T-cell (primary cell): ENCODE measurements at places on chromosomes 13 and 19.

DNA sequence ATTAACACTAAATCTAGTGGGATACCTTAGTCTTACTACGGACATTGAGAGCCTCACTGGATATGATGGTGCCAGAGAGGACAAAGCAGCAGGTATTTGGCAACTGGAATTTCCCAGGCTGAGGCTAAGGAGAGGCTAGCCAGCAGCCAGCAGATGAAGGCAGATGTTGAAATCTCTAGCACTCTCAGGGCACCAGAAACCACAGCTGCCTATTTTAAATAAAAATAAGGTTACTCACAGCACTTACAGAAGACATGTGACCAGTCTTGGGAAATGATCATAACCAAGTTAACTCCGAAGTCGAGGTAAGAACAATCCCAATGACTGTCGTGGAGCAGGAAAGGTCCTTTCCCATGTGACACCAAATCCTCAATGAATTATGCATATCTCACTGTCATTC is 1726.0 kb downstream of the EFNB2 start:
- DNase-seq: no peak

- DNase-seq: no peak
Observed at GRCh38 chr13:51587372-51587771, 3.1 kb downstream of the WDFY2 start.

DNA sequence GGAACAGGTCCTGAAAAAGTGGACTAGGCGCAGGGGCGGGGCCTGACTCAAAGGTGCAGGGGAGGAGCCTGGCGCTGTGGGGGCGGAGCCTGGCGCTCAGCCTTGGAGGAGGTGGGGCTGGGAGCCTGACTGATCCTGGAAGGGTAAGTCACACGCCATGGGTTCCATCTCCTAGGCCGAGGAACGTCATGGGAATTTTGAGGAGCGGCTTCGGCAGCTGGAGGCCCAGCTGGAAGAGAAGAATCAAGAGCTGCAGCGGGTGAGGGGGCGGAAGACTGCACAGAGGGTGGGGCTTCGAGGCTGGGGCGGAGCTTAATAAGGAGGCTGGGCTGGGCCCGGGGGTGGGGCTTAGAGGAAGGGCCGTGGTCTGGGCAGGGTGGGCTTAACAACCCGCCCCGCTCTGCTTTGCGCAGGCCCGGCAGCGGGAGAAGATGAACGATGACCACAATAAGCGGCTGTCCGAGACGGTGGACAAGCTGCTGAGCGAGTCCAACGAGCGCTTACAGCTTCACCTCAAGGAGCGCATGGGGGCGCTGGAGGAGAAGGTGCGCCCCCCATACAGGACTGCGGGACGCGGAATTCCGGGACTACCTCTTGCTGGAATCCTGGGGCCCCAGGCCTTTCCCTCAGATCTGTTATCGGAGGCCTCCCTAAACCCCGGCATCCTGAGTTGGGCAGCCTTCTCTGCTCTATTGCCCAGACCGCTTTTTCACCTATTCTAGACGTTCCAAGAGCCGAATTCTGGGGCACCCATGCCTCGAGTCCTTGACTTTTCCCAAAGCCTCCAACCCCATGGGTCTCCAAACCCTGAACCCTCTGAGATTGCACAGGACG is 14.5 kb downstream of the PPFIA3 start:
- DNase-seq: peak; percentile 38

DNA sequence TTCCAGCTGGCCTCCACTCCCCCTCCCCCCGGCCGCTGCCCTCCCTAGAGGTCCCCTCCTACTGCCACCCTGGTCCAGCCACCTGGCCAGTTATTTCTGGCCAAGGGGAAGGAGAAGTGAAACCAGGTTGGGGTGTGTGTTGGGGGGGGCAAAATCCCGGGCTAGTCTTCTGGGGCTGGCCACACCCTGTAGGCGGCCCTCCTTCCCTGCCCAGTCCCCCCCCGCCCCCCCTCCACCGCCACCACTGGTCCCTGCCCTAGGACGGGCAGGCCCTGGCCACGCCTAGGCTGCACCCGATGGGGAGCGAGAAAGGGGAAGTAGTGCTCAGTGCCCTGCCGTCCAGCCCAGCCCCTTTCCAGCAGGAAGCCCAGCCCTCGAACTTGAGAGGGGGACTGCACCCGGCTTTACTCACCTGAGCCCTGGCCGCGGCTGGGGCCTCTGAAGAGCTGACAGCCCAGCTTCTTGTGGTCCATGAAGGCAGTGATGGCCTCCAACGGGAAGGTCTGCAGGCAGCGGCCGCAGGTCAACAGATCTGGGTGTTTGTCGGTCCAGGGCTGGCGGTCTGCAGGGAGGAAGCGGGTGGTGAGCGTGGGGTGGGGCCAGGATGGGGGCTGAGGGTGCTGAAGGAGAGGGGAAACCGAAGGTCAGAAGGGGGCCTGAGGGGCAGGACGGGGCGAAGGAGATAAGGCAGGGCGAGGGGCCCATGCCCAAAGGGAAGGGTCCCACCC is 813 bp downstream of the ZNF296 start:
- DNase-seq: peak; percentile 21

GRCh38 chr13:93466502-93467036 is 240.0 kb downstream of the GPC6 start:
- DNase-seq: no peak

GRCh38 chr19:1189419-1189818 is 15.4 kb upstream of the SBNO2 start:
- DNase-seq: peak; percentile 51

GRCh38 chr13:28655561-28655960 is 3.4 kb upstream of the POMP start:
- DNase-seq: no peak

DNA sequence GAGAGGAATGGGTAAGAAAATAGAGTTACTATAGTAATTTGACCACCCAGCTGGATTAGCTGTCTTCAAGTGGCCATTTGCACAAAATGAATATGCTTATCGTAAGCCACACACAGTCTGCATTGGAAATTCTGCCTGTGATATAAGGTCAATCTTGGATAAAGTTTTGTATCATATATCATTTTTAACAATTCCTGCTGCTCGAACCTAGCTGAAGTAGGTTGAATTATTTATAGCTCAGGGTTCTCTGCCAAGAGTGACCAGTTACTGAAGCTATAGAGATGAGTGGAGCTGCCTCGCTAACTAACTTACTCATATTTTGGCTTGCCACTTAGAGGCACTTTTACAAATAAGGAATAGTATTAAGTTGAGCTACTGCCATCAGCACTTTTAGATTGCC is 220.9 kb downstream of the RGCC start:
- DNase-seq: no peak

DNA sequence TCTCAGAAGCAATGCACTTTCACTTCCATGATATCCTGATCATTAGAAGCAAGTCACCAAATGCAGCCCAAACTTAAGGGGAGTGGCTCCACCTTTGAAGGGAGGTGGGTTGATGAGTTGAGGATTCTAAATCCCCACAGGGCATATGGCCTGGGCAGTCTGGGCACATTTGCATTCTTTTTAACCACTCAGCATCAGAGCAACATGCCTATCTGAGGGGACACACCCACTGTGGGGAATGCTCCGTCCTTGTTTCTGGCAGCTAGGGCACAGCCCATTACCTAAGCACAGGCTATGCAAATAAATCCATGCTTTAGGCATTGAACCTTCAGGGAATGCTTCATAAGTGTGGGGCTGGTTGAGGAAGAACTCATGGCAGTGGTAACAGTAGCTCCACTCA is 12.3 kb upstream of the SACS start:
- no peak for DNase-seq

GRCh38 chr13:110327051-110327721 is 20.1 kb downstream of the COL4A2 start:
- no peak for DNase-seq

- no peak for DNase-seq
Observed at GRCh38 chr19:778910-779653, 18.2 kb upstream of the PTBP1 start.

- DNase-seq: no peak
Observed at GRCh38 chr13:74251778-74252519, 117.7 kb upstream of the KLF12 start.

- DNase-seq: no peak
Observed at GRCh38 chr13:27057817-27058216, 113.8 kb downstream of the USP12 start.

- no peak for DNase-seq
Observed at GRCh38 chr19:29798774-29799497, 12.9 kb upstream of the CCNE1 start.

DNA sequence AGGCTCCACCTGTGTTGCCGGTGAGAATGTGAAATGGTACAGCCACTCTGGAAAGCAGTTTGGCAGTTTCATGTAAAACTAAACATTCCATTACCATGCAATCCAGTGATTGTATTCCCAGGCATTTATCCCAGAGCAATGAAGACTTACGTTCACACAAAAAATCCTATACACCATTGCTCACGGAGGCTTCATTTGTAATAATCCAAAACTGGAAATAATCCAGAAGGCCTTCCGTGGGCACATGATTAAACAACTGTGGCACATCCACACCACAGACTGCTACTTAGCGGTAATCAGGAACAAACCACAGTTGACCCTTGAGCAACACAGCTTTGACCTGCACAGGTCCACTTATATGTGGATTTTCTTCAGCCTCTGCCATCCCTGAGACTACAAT is 339.7 kb downstream of the MTUS2 start:
- DNase-seq: no peak

- peak; percentile 29 for DNase-seq
Observed at GRCh38 chr13:74040200-74040599, 94.0 kb downstream of the KLF12 start.

GRCh38 chr19:32241932-32242710 is 103.3 kb upstream of the ZNF507 start:
- no peak for DNase-seq

DNA sequence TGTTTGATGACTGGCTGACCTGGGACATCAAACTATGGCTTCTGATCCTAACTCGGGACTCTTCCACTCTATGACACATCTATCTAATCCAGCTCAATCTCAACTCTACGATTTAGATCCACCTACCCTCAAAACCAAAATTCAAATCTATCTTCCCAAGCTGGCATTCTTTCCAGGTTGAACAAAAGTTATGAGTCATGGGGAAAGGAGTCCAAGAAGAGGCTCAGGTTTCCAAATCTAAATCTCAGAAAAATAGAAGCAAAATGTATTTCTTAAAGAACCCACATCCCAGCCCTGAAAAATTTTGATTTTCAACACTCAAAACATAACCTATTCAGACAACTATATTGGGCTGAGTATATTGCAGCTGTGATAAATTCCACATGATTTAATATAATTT is 143.9 kb upstream of the IPO5 start:
- no peak for DNase-seq

DNA sequence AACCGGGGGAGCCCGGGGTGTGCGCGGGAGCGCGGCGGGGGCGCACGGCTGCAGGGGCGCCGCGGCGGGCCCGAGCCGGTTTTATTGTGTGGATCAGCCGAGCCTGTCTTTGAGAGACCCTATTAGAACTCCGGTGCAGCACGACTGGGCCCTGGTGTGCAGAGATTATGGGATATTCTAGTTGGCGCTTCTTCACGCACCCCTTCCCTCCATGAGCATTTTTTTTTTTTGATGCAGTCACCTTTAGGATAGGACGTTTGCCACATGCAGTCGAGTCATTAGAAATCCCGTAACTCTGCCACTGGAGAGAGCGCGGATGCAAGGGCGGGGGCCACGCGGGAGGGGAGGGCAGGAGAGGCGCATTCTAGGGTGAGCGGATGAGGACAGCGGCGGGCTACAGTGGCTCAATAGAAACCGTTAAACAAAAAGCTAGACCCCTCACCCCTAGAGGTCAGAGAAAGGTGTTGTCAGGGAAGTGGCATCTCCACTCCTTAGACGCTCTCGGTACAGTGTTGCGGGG is 3.7 kb downstream of the FGF9 start:
- peak; percentile 28 for DNase-seq

DNA sequence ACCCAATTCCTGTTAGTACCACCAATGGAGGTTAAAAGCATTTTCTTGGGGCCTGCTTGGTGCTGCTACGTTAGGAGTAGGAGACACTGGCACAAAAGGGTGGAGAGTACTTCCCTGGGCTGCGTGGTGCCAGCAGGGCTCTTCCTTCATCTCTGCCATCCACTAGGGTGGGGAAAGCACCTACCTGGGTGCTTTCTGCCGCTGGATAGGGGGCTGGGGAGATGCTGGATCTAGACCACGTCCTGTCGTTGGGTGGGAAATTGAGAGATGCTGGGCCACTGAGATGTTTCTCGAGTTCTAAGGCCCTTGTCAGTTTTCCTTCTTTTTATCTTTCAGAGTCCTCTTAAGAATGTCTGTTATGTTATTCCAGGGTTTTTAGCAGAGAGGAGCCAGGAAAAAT is 6.7 kb upstream of the FCGBP start:
- DNase-seq: peak; percentile 21

DNA sequence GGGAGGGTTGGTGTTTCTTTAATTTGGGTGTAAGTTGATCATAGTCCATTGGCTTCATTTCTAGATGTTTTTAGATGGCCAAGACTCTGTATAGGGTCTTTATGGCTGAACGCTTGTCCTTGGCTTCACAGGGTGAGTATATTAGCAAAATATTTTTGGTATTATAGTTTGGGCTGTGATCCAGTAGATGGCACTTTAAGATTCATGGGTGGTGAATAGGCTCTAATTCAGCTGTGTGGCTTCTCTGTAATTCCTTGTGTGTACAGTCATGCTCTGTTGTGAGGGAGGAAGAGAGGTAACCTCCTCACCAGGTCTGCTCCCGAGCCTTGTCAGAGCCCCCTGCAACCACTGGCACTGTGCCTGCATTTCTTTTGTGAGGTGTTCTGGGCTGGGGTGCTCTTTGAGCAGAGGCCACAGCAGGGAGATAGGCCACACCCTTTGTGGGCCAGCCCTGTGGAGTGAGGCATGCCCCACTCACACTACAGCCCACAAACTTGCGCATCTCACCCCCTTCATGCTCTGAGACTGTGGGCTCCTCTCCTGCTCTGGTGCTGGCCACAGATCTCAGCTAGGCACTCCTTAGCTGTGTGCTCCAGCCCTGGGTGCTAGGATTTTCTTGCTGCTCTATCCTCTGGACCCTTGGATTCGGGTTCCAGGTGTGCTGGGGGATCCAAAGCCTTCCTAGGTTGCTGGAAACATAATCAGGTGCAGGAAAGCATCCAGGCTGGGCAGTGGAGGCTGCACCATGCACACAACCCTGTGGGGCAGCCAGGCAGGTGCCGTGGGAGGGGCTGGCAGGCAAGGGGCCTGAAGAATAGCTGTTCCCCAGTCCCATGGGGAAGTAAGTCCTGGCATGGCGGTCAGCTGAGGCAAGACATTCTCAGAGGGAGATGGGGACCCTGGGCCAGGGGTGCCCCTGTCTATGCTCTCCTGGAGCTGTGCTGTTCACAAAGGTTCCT is 193.9 kb downstream of the GPC5 start:
- DNase-seq: no peak

GRCh38 chr19:50492303-50493052 is 15.8 kb upstream of the GARIN5A start:
- DNase-seq: no peak

DNA sequence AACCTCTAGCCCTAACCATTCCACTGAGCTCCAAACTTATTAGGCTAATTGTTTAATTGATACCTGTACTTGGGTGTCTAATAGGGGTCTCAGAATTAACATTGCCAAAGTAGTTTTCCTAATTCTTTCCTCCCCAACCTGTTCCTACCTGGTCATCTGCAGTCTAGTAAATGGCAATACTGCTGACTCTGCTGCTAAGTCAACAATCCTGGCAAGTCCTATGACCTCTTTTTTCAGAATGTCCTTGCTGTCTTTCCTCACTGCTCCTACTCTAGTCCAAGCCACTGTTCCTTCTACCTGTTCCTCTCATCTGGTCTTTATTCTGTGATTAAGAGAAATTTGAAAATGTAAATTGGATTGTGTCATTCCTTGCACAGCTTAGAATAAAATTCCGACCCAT is 143.9 kb downstream of the MTUS2 start:
- DNase-seq: no peak

GRCh38 chr19:37980419-37981170 is 73.6 kb downstream of the SIPA1L3 start:
- DNase-seq: no peak

GRCh38 chr19:38815059-38816001 is 2.6 kb upstream of the LGALS4 start:
- DNase-seq: no peak
